ENCODE measurements at places on chromosomes 1 and 21. TPM values are rescaled to one million over a fixed set of nuclear protein-coding genes. Genes with fewer than 3 reads are reported as not detected.

DNA sequence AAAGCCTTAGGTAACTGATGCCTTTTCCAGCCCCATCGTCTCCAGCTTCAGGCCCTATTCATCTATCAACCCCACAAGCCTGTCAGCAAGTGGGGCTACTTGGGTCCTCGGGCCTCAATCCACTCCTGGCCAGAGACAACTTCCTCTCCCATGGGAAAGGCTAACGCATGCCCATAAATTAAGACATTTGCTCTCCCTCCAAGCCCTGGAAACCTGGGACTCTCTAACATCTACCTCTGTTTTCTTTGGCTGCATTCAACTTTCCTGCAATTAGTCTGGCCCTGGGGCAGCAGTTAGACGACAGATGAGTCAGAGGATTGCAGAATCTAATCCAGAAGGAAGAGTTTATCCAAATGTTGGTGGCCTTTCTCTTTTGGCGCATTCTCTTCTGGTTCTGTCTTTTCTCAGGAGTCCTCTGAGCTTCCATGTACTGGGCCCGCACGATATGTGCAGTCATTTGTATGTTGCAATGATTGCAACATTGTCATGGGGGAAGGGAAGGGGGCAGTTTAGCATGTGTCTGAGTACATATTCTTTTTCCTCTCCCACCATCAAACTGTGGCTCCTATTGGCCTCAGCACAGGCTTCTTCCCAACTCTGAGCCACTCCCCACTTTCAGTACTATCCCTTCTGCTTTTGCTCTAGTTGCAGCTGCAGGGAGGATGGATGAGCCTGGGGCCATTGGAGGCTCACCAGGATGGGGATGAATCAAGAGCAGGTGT lies 54.4 kb downstream of the NAV1 start:
- peak; percentile 87 for DNase-seq

GRCh38 chr1:66464802-66465201 lies 69.2 kb upstream of the SGIP1 start:
- DNase-seq = peak; percentile 92

DLGAP3 gene
- not detected for polyA plus RNA-seq

DNA sequence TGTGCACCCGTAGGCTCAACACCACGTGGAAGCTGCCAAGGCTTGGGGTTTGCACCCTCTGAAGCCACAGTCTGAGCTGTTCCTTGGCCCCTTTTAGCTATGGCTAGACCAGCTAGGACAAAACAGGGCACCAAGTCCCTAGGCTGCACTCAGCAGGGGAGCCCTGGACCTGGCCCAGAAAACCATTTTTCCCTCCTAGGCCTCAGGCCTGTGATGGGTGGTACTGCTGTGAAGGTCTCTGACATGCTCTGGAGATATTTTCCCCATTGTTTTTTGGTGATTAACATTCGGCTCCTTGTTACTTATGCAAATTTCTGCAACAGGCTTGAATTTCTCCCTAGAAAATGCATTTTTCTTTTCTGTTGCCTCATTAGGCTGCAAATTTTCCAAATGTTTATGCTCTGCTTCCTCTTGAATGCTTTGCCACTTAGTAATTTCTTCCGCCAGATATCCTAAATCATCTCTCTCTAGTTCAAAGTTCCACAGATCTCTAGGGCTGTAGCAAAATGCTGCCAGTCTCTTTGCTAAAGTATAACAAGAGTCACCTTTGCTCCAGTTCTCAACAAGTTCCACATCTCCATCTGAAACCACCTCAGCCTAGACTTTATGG lies 69.0 kb upstream of the KRTAP19-8 start:
- no peak for DNase-seq

GRCh38 chr21:29256126-29256910 lies 42.4 kb upstream of the BACH1 start:
- no peak for DNase-seq

DNA sequence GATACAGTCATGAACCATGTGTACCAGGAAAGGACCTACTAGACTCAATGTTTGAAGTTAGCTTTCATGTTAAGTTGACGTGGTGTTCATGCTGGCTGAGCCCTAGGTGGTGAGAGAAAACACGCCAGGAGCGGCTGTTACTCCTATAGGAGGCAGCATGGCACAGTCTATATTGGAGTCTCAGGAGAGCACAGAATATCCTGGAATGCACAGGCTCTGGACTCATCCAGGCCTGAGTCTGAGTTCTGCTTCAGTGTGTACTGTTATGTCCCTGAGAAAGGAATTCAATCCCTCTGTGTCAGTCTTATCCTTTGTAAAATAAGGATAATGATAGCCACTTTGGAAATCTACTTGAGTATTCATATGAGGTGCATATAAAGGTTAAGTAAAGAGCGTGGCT lies 41.2 kb downstream of the DPT start:
- DNase-seq = no peak
